Mesendoderm (in vitro differentiated cells): ENCODE measurements at places on chromosomes 11 and 22.
A peak's percentile ranks its signal among the peaks of the same experiment; 100 is the strongest.

DNA sequence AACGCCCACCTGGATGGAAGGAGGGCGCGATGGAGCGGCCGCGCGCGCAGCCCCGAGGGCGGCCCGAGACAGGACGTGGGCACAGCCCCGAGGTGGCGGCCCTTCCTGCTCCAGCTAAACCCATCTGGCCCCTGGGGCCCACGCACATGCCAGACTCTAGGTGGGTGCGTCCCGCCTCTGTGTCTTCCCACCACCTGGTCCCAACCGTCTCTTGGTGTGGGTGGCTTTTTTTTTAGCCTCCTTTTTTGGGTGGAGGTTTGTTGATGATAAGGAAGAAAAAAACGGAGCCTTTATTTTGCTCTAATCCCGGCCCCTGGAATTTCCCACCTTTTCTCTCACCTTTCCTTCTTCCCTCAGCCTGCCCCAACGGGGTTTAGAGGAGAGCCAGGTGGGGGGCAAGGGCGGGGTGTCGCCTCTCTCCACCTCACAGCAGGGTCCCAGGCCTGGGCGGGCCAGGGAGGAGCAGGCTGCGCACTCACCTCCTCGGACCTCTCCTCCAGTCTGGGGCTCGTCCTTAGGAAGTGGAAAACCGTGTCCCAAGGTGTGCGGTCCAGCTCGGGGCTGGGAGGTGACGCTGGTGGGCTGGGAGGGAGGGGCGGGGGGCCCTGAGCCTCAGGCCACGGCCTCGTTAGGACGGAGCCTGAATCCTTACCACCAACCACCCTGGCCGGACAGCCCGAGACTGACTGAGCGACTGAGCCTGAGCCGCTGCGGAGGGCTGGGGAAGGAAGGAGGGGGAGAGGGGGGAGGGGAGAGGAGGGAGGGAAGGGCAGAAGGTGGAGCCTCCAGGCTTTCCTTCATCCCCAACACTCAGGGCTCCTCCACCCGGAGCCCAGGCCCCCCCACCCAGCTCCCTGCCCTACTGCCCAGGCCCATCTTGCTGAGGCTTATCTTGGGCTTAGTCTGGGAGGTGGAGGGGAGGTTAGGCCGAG lies at the start of gene SOX10:
TSS of gene SOX10 (minus strand) at position 696 of the 932 bp plus-strand sequence. CDS start 771 bp downstream, outside the sequence.
- H3K27me3 ChIP-seq, result no peaks in the 10 kb centered on the region
- DNase-seq, result peak; percentile 77
- H3K4me3 ChIP-seq, result no peak within 1 kb of the TSS
- no peak within 1 kb of the TSS for H3K27ac ChIP-seq
- peaks cover 10% of the 10 kb centered on the region for H3K4me1 ChIP-seq

- H3K27me3 ChIP-seq, result no peaks in the 10 kb centered on the region
- no peaks in the 10 kb centered on the region for H3K36me3 ChIP-seq
- no peak for DNase-seq
- no peak overlapping the region for H3K4me3 ChIP-seq
Observed at GRCh38 chr11:91310085-91310484, 914.5 kb upstream of the FAT3 start.

DNA sequence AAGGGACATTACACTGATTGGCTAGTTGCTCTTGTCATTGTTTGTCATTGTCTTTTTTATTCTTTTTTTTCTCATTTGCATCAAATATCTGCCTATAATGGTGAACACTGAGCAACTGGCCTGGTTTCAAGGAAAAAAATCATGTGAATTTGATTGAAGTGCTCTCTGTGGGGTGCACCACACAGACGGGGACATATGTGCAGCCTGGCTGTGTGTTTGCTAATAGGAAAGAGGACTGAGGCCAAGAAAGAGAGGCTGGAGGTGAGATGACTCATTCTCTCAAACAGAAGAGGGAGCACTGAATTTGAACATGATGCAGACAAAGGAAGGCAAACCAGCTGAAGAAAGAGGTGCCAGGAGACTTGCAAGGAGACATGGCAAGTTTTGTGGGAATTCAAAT lies 684.9 kb upstream of the CCDC90B start:
- H3K27me3 ChIP-seq, result no peaks in the 10 kb centered on the region
- no peak overlapping the region for H3K4me3 ChIP-seq
- no peaks in the 10 kb centered on the region for H3K4me1 ChIP-seq
- no peaks in the 10 kb centered on the region for H3K36me3 ChIP-seq

GRCh38 chr11:12052676-12053605 lies 44.5 kb upstream of the DKK3 start:
- no peak overlapping the region for H3K4me3 ChIP-seq
- peak; percentile 77 for DNase-seq
- no peaks in the 10 kb centered on the region for H3K4me1 ChIP-seq
- H3K36me3 ChIP-seq, result no peaks in the 10 kb centered on the region

DNA sequence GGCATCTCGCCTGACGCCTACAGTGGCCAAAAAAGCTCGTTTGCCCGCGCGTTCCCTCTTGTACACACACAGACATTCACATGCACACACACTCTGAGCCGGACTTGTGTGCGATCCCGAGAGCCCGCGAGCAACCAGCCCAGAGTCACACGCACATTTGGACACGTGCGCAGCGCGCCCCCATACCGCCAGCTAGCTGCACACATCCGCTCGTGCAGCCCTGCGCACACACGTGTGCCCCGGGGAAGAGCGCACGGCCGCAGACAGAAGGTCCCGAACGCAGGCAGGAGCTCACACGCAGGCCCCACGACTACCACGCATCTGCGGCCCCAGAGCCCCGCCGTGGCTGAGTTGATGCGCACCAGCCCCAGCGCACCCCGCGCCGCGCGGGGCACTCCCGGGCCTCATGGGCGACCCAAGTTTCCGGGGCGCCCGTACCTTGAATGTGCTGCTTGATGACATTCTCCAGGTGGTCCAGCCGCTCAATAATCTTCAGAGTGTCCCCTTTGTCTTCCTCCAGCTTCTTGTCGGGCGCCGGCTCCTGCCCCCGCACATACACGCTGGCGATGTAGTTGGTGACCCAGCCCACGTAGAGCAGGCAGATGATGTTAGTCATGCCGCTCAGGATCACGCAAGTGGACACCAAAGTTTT lies 758 bp downstream of the GALNT18 start:
- peaks cover 4% of the 10 kb centered on the region for H3K4me1 ChIP-seq
- peak overlapping the region; percentile 46 for H3K4me3 ChIP-seq
- H3K27ac ChIP-seq, result no peak overlapping the region

GRCh38 chr11:64178203-64178602 lies 7.8 kb upstream of the STIP1 start:
- H3K27ac ChIP-seq, result no peak overlapping the region
- no peak overlapping the region for H3K4me3 ChIP-seq
- DNase-seq, result no peak
- no peaks in the 10 kb centered on the region for H3K27me3 ChIP-seq

DNA sequence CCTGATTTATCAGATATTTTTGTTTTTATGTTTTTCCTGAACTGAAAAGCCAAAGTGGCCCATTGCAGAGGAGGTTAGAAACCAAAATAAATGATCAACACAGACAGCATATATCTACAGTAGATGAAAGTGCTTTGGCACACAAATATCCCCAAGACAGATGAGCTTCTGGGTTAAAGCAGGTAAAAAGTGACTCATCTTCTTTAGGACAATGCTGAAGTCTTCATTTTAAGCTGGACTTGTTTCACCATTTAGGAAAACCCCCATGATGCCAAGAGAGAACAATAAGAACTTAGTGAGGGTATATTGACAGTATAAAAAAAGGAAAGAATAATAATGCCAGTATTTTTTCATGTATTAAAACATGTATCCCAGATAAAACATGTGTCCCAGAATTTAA lies 100.8 kb upstream of the OR9G4 start:
- DNase-seq, result no peak
- H3K27ac ChIP-seq, result no peak overlapping the region
- no peaks in the 10 kb centered on the region for H3K4me1 ChIP-seq
- no peaks in the 10 kb centered on the region for H3K27me3 ChIP-seq

DNA sequence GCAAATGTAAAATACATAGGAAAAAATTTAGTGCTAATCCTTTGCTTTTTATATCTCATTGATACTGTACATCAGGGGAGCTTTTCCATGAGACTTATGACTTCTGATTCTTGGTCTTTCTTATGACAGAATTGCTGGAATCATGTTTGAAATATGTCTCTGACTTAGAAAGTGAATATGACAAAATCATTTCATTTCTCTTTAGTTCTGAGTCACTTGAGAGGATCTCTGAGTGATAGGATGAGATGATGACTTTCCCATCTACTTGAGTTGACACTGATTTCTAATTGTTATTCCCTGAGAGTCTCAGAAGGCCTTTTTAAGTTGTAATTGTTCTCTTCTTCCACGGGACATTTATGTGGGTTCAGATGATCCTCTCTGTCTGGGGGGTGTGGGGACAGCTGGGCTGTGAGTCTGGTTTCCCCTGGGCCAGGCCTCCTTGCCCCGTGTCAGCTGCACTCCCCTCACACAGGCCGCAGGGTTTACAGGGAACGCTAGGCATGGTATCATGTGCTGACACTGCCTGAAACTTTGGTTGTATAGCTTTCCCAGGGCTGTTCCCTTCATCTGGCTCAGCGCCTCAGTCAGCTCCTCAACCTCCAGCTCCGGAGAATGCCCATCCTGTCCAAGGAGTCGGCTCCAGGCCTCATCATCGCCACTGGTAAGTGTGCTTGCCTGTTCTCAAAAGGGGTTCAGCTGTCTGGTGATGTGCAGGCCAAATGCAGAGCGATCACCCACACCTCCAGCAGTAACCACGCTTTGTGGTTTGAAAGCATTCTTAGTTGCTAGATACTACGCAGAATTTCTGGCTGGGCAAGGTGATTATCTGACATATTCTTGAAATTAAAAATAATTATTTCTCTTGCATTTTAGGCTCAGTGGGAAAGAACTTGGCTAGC lies 69.5 kb upstream of the SORL1-AS1 start:
- H3K27ac ChIP-seq, result no peak overlapping the region
- no peaks in the 10 kb centered on the region for H3K4me1 ChIP-seq
- DNase-seq, result no peak
- no peak overlapping the region for H3K4me3 ChIP-seq
- H3K36me3 ChIP-seq, result no peaks in the 10 kb centered on the region
- H3K27me3 ChIP-seq, result no peaks in the 10 kb centered on the region

GRCh38 chr22:17804331-17805080 lies 30.2 kb upstream of the BID start:
- DNase-seq, result peak; percentile 61
- H3K36me3 ChIP-seq, result peaks cover 2% of the 10 kb centered on the region
- no peaks in the 10 kb centered on the region for H3K27me3 ChIP-seq
- H3K27ac ChIP-seq, result no peak overlapping the region
- no peak overlapping the region for H3K4me3 ChIP-seq

DNA sequence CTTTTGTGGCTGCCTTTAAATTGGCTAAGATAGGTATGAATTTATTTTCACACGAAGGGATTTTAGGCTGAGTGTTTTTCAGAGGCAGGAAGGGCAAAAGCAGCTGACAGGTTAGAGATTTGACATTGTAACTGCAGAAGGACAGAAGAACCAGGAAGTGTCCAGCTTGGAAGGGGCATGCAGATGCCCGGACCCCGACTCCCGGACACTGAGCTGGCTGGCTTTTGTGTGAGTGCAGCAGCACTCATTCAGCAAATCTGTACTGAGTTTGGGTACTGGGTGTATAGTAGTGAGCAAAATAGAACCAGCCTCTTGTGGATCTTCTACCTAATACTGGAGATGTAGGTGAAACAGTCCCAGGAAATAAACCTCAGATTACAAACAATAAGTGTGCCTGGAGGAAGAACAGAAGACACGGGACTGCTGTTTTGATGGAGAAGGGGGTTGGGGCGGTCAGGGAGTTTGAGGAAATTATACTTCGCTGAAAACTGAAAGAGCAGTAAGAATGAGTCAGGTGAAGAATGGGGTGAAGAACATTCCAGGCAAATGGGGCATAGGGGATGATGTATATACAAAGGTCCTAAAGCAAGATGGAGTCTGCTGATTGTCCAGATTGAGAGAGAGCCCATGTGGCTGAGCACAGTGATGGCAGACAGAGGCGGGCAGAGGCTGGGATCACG lies 64.6 kb downstream of the PPFIBP2 start:
- H3K4me1 ChIP-seq, result peaks cover 38% of the 10 kb centered on the region
- no peaks in the 10 kb centered on the region for H3K27me3 ChIP-seq
- no peak for DNase-seq
- H3K4me3 ChIP-seq, result no peak overlapping the region
- H3K36me3 ChIP-seq, result no peaks in the 10 kb centered on the region
- H3K27ac ChIP-seq, result peak overlapping the region; percentile 78

DNA sequence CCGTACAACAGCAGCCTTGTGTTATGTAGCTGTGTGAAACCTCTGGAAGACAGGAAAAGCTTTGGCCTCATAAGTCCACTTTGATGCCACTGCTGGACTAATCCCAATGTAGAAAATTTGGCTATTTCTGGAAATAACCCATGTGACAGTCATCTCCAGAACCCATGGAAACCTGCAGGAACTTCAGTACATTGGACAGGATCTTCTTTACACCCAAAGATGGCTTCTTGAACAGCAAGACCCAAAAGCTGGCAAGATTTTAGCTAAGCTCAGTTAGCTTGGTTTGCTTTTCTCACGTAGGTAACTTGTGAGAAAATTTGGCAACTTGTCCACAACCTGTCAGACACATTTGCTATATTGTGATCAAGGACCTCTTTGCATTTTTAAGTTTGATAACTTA lies 74.8 kb upstream of the RCN1 start:
- no peak for DNase-seq
- H3K27me3 ChIP-seq, result no peaks in the 10 kb centered on the region
- no peak overlapping the region for H3K4me3 ChIP-seq
- no peak overlapping the region for H3K27ac ChIP-seq
- no peaks in the 10 kb centered on the region for H3K36me3 ChIP-seq
